Esophagus muscularis mucosa (tissue), 4 donors: ENCODE measurements at places on chromosomes 16 and 17. TPM values are rescaled to one million over a fixed set of nuclear protein-coding genes. Genes with fewer than 3 reads are reported as not detected.
A peak's percentile ranks its signal among the peaks of the same experiment; 100 is the strongest.

GRCh38 chr16:71569621-71570020, 7.3 kb downstream of the TAT start:
- DNase-seq: no peak

DNA sequence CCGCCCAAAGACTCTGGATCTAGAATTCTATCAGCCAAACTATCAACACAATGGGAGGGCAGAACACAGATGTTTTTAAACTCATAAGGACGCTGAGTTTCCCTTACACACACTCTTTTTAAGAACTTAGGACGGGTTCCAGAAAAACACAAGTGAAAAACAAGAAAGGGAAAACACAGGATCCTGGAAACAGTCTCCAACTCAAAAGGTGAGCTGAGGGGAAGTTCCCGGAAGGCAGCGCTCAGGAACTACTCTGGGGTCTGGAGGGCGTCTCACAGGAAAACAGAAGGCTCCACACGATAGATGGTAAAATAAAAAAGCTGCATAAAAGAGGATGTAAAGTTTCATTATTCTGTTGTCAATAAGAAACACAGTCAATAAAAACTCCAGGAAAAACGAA, 80.2 kb upstream of the DOC2B start:
- no peak for DNase-seq

DNA sequence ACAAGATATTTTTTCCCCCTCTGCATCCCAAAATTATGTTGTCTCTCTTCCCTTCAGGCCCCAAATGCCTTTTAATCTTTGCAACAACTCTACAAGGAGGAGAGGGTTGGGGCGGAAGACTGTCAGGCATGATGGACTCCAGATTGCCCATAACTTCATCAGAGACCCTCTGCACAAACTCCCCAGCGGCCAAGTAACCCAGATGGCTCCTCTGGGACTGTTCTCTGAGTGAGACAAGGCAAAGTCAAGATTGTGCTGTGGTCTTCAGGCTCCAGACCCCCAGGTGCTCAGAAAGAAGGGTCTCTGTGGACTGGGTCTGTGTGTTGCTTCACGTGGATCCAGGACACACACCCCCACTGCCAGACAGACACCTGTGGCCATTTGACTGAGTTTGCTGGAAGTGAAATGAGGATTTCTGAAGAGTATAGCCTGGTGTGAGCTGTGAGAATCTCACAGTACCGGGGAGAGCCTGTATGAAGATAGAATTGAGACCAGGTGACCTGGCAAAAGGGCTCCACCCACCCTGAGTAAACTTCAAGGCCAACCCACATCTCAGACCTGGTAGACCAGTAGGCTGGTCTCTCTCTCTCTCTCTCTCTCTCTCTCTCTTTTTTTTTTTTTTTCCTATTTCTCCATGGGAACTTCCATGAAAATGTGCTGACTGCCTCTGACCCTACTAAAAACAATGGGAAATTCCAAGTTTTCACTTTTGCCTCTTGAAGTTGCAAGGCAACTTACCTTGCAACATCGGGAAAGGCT, 354.1 kb downstream of the SOX9 start:
- DNase-seq: no peak

GRCh38 chr16:27576729-27577128, 26.8 kb downstream of the KATNIP start:
- no peak for DNase-seq

- no peak for DNase-seq
Measured at GRCh38 chr17:64032081-64032480, 11.6 kb upstream of the ICAM2 start.

The RHBDL3 gene
- total RNA-seq: 0.42 TPM

GRCh38 chr16:4908854-4909401, 28.0 kb downstream of the PPL start:
- DNase-seq: no peak

GRCh38 chr17:55295411-55296170, 30.8 kb downstream of the HLF start:
- DNase-seq: no peak

The TLCD1 gene
- total RNA-seq: 1.3 TPM

- no peak for DNase-seq
Measured at GRCh38 chr17:34384822-34385605, 22.0 kb upstream of the CCL1 start.

DNA sequence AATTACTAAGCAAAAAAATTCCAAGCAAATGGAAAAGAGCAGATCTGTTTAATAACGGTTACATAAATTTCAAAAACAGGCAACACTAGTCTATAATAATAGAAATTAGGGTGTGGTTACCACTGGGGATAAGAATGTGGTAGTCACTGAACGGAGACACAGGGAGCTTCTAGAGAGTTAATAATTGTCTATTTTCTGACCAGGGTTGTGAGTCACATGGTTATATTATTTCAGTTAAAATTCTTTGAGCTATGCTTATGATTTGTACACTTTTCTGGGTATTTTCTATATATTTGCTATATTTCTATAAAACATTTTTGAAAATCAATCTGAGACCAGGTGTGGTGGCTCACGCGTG, 433.9 kb upstream of the MAF start:
- no peak for DNase-seq

The PMFBP1 gene
- 0.50 TPM for total RNA-seq

- peak; percentile 95 for DNase-seq
Measured at GRCh38 chr17:44187131-44187899, 543 bp downstream of the TMUB2 start.

The GSDMA gene
- total RNA-seq: 0.45 TPM

DNA sequence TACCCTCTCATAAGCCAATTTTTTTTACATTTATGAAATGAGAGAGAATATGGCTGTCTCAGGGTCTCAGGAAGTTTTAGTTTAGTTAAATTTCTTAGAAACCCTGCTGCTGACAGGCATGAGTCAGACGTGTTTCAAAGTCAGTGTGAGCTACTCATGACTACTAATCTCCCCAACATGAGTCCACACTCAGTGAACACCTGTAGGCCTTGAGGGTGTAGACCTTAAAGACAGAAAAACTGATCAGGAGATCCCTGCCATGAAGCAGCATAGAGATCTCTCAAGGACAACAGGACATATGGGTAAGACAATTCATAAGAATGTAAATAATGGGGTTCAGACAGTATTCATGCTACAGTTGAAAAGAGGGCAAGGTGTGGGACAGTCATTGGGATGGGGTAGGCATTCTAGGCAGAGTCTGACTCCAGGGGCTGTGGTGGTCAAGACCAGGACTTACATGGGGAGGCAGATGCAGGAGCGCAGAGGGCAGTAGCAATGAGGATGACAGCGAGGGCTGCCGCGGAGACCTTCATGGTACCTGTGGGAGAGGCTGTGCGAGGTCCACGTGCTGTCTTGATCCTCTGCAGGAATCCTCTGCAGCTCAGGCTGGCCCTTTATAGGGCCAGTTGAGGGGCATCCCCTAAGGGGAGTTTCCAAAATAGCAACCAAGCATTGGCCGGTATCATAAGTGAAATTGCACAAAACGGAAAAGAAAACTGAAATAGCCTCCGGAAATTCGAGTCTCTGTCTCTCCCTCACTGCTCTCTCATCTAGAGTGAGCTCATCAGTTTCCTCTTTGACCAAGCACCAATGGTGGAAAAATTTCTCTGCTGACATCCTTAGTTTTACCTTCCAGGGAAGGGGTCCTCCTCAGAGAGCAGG, at the start of gene CCL5:
Gene CCL5 (minus strand): TSS at position 588 of the 882 bp plus-strand sequence.
- no peak for DNase-seq

The CHD9NB gene
- 0.50 TPM for total RNA-seq

GRCh38 chr17:62819511-62820221, 11.6 kb upstream of the MARCHF10 start:
- DNase-seq: peak; percentile 94

DNA sequence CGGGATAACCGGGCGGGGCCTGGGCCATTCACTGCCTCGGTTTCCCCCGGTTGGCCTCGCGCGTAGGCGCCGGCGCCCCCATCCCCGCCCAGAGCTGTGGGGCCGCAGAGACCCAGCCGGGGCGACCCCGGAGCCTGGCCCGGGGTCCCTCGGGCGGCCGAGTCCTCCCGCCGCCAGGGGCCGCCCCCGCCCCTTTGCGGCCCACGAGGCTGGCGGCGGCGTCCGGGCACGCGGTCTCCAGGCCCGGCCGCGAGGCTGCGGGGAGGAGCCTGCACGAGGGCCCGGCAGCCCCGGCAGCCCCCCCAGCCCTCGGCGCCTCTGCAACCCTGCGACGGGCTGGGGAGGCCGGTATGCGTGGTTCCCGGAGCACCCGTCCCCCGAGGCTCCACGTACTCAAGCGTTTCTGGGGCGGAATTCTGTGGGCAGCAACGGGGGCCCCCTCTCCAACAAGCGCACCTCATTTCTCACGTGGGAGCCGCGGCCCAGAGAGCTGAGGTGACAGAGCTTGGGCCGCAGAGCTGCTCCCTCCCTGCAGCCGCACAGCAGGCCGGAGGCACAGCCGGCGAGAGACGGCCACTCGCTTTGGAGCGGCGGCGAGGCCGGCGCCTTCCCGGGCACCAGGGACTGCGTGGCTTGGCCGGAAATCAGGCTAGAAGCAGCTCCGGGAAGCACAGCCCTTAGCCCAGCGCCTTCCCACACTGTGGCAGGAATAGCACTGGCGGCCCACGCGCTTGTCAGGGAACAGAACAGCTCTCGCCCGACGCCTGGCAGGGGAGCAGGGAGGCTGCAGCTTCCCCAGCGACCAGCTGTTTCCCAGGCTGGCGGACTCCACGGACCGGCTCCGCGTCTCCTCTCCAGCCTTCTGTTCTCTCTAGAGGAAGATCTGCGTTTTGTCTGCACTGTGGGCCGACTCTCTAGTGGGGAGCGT, 867 bp upstream of the LIMD2 start:
- no peak for DNase-seq

DNA sequence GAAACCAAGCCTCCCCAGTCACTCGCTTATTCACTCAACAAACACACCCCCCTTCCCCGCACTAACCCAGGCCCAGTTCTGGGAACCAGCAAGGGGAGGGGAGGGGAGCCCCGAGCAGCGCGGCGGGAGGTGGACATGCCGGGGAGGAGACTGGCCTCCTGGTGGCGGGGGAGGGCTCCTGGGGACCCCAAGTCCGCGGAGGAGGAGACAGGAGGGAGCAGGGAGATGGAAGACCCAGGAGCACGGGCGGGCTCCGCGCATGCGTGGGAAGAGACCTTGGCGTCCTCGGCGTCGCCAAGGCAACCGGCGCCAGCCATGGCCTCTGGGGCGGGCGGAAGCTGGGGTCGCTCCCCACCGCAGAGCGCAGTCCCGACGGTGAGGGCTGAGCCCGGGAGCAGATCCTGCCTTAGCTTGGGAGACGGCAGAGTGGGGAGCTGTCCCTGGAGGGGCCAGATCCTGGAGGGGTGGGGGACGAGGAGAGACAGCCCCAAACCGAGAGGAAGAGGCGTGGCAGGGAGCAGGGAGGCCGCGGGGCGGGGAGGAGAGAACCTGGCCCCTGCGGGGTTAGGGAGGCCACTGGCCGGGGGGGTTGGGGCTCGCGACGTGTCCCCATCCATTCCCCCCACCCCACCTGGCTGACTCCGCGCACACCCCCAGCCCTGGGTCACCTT, at the start of gene PRR29:
Gene PRR29 (plus strand): TSS at position 302 of the 671 bp plus-strand sequence. CDS start 14 bp downstream, at position 316.
- no peak for DNase-seq

DNA sequence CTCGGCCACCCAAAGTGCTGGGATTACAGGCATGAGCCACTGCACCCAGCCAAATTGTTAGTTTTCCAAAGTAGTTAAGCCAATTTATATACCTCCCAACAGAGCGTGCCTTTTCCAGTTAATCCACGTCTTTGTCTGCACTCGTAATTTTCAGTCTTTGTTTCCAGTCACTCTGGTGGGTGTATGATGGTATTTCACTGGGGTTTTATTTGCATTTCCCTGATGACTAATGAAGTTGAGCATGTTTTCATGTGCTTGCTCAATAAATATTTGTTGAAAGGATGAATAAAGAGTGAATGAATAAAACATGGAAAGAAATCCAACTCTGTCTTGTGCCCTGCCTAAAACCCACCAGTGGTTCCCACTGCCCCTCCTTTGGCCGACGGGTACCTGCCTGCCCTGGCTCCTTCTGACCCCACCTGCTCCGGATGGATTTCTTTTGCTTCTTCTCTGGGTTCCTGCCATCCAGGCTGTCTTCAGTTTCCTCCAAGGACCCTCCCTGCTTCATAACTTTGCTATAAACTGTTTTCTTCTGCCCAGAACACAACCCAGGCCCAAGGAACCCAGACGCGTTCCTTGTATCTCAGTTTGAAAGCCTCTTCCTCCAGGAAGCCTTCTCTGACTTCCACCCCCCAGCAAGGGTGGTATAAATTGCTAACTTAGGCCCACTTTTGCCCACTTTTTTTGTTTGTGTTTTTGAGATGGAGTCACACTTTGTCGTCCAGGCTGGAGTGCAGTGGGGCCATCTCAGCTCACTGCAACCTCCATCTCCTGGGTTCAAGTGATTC, 3.0 kb upstream of the ABCC1 start:
- no peak for DNase-seq

GRCh38 chr17:47937941-47938340, 3.4 kb upstream of the PNPO start:
- no peak for DNase-seq

- DNase-seq: no peak
Measured at GRCh38 chr17:82614095-82614631, 34.1 kb downstream of the WDR45B start.

- no peak for DNase-seq
Measured at GRCh38 chr16:66926171-66926947, 1.0 kb upstream of the RRAD start.

The CCL7 gene
- total RNA-seq: not detected

- no peak for DNase-seq
Measured at GRCh38 chr16:88530858-88531203, 39.4 kb upstream of the ZC3H18 start.

- peak; percentile 78 for DNase-seq
Measured at GRCh38 chr17:59174671-59175070, 19.1 kb downstream of the PRR11 start.

The ZP2 gene
- total RNA-seq: not detected

- DNase-seq: no peak
Measured at GRCh38 chr16:88923926-88924833, 52.8 kb downstream of the CBFA2T3 start.

- DNase-seq: no peak
Measured at GRCh38 chr17:62801553-62802114, 6.5 kb downstream of the MARCHF10 start.

GRCh38 chr17:10798332-10798749, 5.6 kb downstream of the TMEM238L start:
- DNase-seq: no peak

The PRKCB gene
- total RNA-seq: 5.8 TPM

The KRT33A gene
- not detected for total RNA-seq

The FAM171A2 gene
- 1.4 TPM for total RNA-seq

- no peak for DNase-seq
Measured at GRCh38 chr17:41446806-41447205, 6.0 kb upstream of the KRT38 start.

The CRYBA1 gene
- not detected for total RNA-seq

GRCh38 chr17:17440010-17440843, 36.6 kb upstream of the MED9 start:
- no peak for DNase-seq

DNA sequence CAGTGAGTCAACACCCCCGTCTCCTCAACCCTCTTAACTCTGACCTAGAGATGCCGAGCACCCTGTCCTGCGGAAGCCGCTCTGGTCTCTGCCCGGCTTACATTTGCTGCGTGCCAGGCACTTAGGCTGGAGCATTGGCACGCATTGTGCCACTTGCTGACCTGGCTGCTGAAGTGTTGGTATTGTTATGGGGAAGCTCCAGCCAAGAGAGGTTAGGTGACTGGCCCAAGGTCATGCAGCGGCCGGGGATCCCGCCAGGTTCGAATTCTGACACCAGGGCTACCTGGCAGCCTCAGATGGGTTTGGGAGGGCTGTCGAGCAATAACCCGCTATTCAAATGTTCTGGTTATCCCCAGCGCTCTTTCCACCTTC, 5.0 kb upstream of the HSD17B1 start:
- no peak for DNase-seq

The ADGRG3 gene
- total RNA-seq: 4.4 TPM

The HIGD1B gene
- total RNA-seq: 3.3 TPM

The UMOD gene
- not detected for total RNA-seq

The SLC38A8 gene
- not detected for total RNA-seq

GRCh38 chr16:83220066-83220465, 587.7 kb upstream of the HSBP1 start:
- DNase-seq: no peak

The C17orf78 gene
- total RNA-seq: not detected
